ENCODE measurements at places on chromosomes 7 and 10. TPM values are rescaled to one million over a fixed set of nuclear protein-coding genes. Genes with fewer than 3 reads are reported as not detected.

Gene ZMIZ1
- total RNA-seq, result 26.2 TPM

Gene BEND7
- 0.43 TPM for total RNA-seq

Gene GIMAP5
- total RNA-seq, result not detected

Gene CAMK2B
- total RNA-seq, result 0.58 TPM

Gene TMEM72
- total RNA-seq, result not detected

Gene CYP3A5
- not detected for total RNA-seq

Gene PRRT4
- 3.5 TPM for total RNA-seq

Gene HOXA11
- total RNA-seq, result 4.0 TPM

Gene SYNPO2L
- total RNA-seq, result 0.68 TPM

Gene SAP25
- 2.4 TPM for total RNA-seq

Gene CALML5
- not detected for total RNA-seq

Gene NDUFA5
- 30.2 TPM for total RNA-seq

Gene SPDYE2
- total RNA-seq, result not detected

Gene NPC1L1
- total RNA-seq, result not detected

Gene LRRD1
- not detected for total RNA-seq

Gene LRRN3
- 2.9 TPM for total RNA-seq

Gene GPR15LG
- total RNA-seq, result not detected

Data from pericardium fibroblast (primary cell).